ENCODE measurements at places on chromosomes 3 and 15. TPM values are rescaled to one million over a fixed set of nuclear protein-coding genes. Genes with fewer than 3 reads are reported as not detected.

LARP6 gene
- 40.0 TPM for total RNA-seq

GPR87 gene
- total RNA-seq: 3.4 TPM

TRANK1 gene
- total RNA-seq: 13.6 TPM

GTF2A2 gene
- 36.1 TPM for total RNA-seq

SPESP1 gene
- total RNA-seq: 5.1 TPM

HYAL3 gene
- total RNA-seq: 2.7 TPM

VEPH1 gene
- 8.8 TPM for total RNA-seq

EIF2A gene
- 239 TPM for total RNA-seq

GABRA5 gene
- total RNA-seq: not detected

MYL3 gene
- 8.5 TPM for total RNA-seq

CAV3 gene
- total RNA-seq: not detected

KAT2B gene
- total RNA-seq: 34.0 TPM

ADAMTS9 gene
- total RNA-seq: 50.6 TPM

UQCC5 gene
- 1.8 TPM for total RNA-seq

EPHB1 gene
- total RNA-seq: 3.4 TPM

PRSS50 gene
- not detected for total RNA-seq

CDHR4 gene
- not detected for total RNA-seq

SLC38A3 gene
- total RNA-seq: 0.98 TPM

RYR3 gene
- total RNA-seq: 4.2 TPM

GNAT1 gene
- not detected for total RNA-seq

TGFBR2 gene
- total RNA-seq: 243 TPM

SKOR1 gene
- 1.1 TPM for total RNA-seq

NDN gene
- 41.6 TPM for total RNA-seq

RAD51 gene
- not detected for total RNA-seq

PDZRN3 gene
- total RNA-seq: 37.6 TPM

TM6SF1 gene
- total RNA-seq: 8.5 TPM

ISLR2 gene
- 0.48 TPM for total RNA-seq

FETUB gene
- not detected for total RNA-seq

PARP6 gene
- 90.4 TPM for total RNA-seq

FSD2 gene
- 1.6 TPM for total RNA-seq

FRMD5 gene
- 0.66 TPM for total RNA-seq

STRA6 gene
- total RNA-seq: 1.0 TPM

ACTRT3 gene
- 1.5 TPM for total RNA-seq

All from breast epithelium (tissue), 4 donors.